GM23248 (cell line): ENCODE measurements at places on chromosomes 16 and 17.

GRCh38 chr16:49282690-49283375 lies 1.2 kb upstream of the CBLN1 start:
- peak overlapping the region; percentile 25; the same call in 1 of the 2 replicates for H3K4me3 ChIP-seq
- no peaks in the 10 kb centered on the region for H3K36me3 ChIP-seq
- H3K27me3 ChIP-seq, result peaks cover 61% of the 10 kb centered on the region
- H3K27ac ChIP-seq, result no peak overlapping the region
- H3K4me1 ChIP-seq, result no peaks in the 10 kb centered on the region

GRCh38 chr16:79172976-79173500 lies 427.5 kb downstream of the MAF start:
- H3K27ac ChIP-seq, result no peak overlapping the region
- H3K4me1 ChIP-seq, result no peaks in the 10 kb centered on the region
- no peak for DNase-seq

GRCh38 chr17:27502526-27503324 lies 46.5 kb downstream of the KSR1 start:
- DNase-seq, result peak; percentile 68
- H3K4me1 ChIP-seq, result peaks cover 9% of the 10 kb centered on the region
- H3K27me3 ChIP-seq, result no peaks in the 10 kb centered on the region
- no peak overlapping the region for H3K4me3 ChIP-seq

- H3K4me3 ChIP-seq, result no peak overlapping the region
- no peaks in the 10 kb centered on the region for H3K4me1 ChIP-seq
- H3K27me3 ChIP-seq, result no peaks in the 10 kb centered on the region
- no peak overlapping the region for H3K27ac ChIP-seq
Observed at GRCh38 chr17:73690676-73691075, 46.4 kb upstream of the SDK2 start.

- no peak overlapping the region for H3K4me3 ChIP-seq
- no peaks in the 10 kb centered on the region for H3K36me3 ChIP-seq
- no peaks in the 10 kb centered on the region for H3K4me1 ChIP-seq
- no peak for DNase-seq
- H3K27me3 ChIP-seq, result peaks cover 39% of the 10 kb centered on the region
Observed at GRCh38 chr16:87652799-87653198, 50.5 kb downstream of the JPH3 start.

DNA sequence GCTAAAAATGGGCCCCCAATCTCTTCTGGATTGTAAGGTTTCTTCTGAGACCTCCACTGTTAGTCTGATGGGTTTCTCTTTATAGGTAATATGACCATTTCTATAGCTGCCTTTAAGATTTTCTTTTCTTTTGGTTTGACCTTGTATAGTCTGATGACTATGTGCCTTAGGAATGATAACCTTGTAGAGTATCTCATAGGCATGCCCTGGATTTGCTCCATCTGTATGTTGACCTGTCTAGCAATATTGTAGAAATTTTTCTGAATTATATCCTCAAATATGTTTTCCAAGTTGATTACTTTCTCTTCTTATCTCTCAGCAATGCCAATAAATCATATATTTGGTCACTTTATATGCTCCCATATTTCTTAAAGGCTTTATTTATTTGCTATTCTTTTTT lies 1403.8 kb upstream of the GOT2 start:
- no peak overlapping the region for H3K4me3 ChIP-seq
- no peak overlapping the region for H3K27ac ChIP-seq
- DNase-seq, result no peak
- no peaks in the 10 kb centered on the region for H3K27me3 ChIP-seq
- H3K36me3 ChIP-seq, result no peaks in the 10 kb centered on the region
- H3K4me1 ChIP-seq, result no peaks in the 10 kb centered on the region

- no peaks in the 10 kb centered on the region for H3K27me3 ChIP-seq
- peaks cover 31% of the 10 kb centered on the region for H3K4me1 ChIP-seq
- peak; percentile 72 for DNase-seq
- H3K27ac ChIP-seq, result no peak overlapping the region
Observed at GRCh38 chr16:54921206-54921824, 9.3 kb upstream of the IRX5 start.

GRCh38 chr17:49635121-49635520 lies 42.8 kb downstream of the SPOP start:
- H3K27ac ChIP-seq, result peak overlapping the region; percentile 46
- DNase-seq, result peak; percentile 53
- H3K4me1 ChIP-seq, result peaks cover 85% of the 10 kb centered on the region
- no peaks in the 10 kb centered on the region for H3K27me3 ChIP-seq
- no peaks in the 10 kb centered on the region for H3K36me3 ChIP-seq

DNA sequence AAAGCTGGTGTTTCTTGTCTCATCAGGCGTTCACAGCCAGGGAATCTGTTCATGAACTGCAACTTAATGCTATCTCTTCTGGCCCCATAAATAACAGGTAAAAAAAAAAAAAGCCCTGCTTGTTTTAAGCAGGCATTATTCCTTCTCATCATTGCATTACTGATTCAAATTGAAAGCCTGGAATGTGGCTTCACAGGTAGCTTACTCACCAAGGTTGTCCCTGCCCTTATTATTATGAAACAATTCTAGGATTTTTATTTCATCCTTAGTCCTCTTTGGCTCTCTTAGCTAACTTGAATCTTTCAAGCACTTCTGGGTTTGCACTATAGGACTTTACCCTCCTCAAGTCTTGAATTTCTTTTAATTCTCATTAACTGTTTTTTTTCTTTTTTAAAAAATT lies 113.3 kb downstream of the CNTNAP4 start:
- DNase-seq, result no peak
- no peak overlapping the region for H3K4me3 ChIP-seq
- no peak overlapping the region for H3K27ac ChIP-seq
- H3K4me1 ChIP-seq, result no peaks in the 10 kb centered on the region
- no peaks in the 10 kb centered on the region for H3K27me3 ChIP-seq
- no peaks in the 10 kb centered on the region for H3K36me3 ChIP-seq

GRCh38 chr16:59997706-59998105 lies 1263.6 kb upstream of the GOT2 start:
- no peaks in the 10 kb centered on the region for H3K4me1 ChIP-seq
- no peaks in the 10 kb centered on the region for H3K27me3 ChIP-seq
- no peak overlapping the region for H3K4me3 ChIP-seq
- no peak overlapping the region for H3K27ac ChIP-seq
- no peak for DNase-seq
- H3K36me3 ChIP-seq, result no peaks in the 10 kb centered on the region

- H3K4me1 ChIP-seq, result no peaks in the 10 kb centered on the region
- no peaks in the 10 kb centered on the region for H3K36me3 ChIP-seq
- no peak overlapping the region for H3K27ac ChIP-seq
- H3K27me3 ChIP-seq, result no peaks in the 10 kb centered on the region
- no peak for DNase-seq
- no peak overlapping the region for H3K4me3 ChIP-seq
Observed at GRCh38 chr17:51709694-51710633, 448.6 kb downstream of the CA10 start.
